ENCODE measurements at places on chromosomes 16 and 17. TPM values are rescaled to one million over a fixed set of nuclear protein-coding genes. Genes with fewer than 3 reads are reported as not detected.

DNA sequence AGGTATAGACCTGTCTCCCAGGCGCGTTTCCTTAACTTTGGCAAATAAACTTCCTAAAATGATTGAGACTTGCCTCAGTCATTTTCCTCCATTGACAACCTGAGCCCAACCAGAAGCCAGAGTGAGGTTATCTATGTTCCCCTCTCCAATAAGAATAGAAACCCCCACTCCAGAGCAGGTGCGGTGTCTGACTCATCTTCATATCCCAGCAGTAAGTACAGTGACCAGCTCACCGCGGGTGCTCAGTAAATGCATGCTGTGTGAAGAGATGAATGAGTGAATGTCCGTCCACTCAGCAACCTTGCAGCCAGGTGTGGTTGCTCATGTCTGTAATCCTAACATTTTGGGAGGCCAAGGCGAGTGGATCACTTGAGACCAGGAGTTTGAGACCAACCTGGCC, 19.5 kb upstream of the CD300E start:
- DNase-seq = no peak

GRCh38 chr17:21252796-21253645, at the start of gene NATD1:
Gene NATD1 (minus strand): TSS chr17:21253410. CDS start chr17:21253264, 146 bp downstream.
- DNase-seq = peak; percentile 73

DNA sequence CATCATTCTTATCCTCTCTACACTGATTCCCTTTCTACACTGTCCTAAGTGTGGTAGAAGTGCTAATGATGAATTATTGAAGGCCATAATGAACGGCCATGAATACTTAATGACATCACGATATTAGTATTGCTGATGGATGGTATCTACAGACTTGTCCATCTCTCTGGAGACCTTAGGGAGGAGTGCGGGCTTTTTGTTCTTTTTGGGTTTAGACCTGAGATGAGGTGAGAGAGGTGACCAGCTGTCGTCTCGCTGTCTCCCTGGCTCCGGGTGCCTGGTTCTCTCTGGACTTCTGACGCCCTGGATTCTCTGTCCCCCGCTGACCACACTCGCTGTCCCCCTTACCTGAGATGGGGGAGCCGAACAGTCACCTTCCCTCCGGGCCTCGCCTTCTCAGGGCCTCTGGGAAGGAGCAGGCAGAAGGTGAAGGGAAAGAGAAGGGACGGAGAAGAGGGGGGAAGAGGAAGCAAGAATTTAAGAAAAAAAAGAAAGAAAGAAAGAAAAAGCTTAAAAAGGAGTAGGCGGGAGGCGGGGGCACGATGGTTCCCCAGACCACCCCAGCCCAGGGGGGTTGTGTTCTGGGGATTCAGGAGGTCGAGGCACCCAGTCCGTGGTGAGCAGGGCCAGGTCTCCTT, 17.1 kb downstream of the SGCA start:
- no peak for DNase-seq

DNA sequence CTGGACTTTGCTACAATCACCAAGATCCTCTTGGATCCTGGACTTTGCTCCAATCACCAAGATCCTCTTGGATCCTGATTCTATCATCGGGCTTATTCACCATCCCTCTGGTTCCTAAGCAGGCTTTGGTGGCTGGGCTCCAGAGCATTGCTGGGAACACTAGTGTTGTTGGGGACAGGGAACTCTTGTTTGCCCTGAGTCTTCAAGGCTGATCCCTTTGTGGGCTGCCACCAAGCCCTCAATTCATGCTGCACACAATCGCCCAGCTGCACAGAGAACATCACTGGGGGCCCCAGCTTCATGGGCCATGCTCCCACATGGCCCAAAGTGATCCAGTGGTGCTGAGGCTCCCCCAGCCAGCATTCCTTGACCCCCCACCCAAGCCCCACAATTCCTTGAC, 88.3 kb downstream of the TMEM132E start:
- DNase-seq = no peak

GRCh38 chr16:80045861-80046260, 445.3 kb upstream of the MAF start:
- DNase-seq = no peak

The KRTAP3-2 gene
- total RNA-seq = not detected

The OR1F1 gene
- not detected for total RNA-seq

DNA sequence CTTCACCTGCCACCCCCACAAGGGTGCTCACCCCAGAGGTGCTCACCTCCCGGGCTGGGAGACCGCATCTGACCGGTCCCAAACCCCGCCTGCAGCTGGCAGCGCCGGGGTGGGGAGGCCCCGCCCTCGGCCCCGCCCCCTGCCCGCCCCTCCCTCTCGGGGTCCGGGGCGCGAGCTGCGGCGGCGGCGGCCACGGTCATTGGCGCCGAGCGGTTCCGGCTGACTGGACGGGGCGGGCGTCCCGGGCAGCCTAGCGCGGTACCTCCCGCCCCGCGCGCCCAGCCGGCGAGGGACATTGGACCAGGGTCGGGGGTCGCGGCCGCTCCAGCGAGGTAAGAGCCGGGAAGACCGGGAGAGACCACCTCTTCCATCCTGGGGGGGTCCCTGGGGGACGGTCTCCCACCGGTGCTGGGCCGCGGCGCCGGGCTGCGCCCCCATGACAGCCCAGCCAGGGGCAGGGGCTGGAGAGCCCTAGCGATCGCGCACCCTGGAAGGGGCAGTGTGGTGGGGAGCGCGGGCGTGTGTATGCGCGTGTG, at the start of gene CACNG5:
Gene CACNG5, plus strand, starts transcription at position 199 of the 536 bp plus-strand sequence. CDS start 42,216 bp downstream, outside the sequence.
- no peak for DNase-seq

The KRTAP1-1 gene
- not detected for total RNA-seq

DNA sequence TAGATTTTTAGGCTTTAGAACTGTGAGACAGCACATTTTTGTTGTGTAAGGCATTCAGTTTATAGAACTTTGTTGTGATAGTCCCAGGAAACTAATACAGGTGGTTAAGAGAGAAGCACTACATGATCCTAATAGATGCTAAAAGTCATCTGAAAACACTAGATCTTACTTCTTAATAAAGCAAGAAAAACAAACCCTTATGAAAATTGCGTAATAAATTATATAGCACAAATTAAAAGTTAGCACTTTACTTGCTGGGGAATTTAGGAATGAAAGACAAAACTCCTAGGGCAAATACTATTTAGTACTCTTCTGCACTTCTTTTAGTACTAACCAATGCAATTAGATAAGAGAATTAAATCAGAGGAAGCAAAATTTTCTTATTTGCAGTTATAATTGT, 163.3 kb upstream of the SHISA6 start:
- no peak for DNase-seq

DNA sequence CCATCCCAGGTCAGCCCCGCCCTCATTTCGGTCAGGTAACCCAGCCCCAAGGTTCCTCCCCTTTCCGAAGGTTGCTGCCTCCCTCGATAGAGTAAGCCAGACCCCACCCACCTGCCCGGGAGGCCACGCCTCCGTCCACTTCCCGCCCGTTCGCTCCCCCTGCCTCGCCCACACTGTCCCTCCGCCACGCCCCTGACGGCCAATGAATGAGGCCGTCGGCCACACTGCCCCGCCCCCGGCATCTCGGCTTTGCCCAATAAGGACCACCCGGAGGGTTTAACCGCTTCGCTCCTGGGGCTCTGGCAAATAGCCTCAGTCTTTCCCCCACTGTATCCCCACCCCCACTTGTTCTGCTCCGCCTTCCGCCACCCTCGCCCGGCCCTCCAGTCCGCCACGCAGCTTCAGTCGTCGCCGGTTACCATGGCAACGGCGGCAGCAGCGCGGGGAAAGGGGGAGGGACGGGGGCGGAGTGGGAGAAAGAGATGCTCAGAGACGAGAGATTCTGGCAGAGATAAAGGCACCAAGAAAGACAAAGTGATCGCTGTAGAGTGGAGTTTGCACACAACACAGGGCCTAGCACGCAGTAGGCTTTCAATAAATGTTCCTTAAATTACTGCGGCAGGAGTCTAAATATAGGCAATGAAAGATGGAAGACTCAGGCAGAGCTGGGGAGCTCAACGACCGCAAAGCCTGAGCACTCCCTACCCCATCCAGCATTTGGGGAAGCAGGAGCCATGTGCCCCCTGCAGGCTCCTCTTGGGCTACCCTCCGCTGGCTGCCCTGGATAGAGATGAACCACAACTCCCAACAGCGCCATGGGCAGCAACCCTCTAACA, 5.1 kb downstream of the DLG4 start:
- DNase-seq = peak; percentile 92

DNA sequence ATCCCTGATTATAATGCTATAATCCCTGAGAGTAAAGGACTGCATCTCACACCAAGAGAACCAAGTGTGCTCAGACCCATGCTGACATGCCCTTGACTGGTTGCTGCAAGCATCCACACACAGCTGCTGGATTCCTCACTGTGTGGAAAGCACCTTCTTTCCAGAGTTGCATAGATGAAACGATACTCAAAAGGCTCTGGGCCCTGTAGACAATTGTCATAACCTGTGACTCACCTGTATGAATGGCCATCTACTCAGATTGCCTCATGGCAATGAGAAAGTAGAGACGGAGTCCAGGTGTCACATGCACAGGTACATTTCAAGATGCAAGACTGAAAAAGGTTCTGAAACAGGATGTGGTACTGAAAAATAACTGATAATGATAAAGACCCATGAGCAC, 58.1 kb downstream of the MPHOSPH6 start:
- DNase-seq = no peak

The CSH2 gene
- total RNA-seq = not detected

GRCh38 chr17:4566785-4567184, 6.4 kb upstream of the GGT6 start:
- no peak for DNase-seq

GRCh38 chr16:13098536-13098935, 197.1 kb downstream of the SHISA9 start:
- no peak for DNase-seq

The DUXB gene
- not detected for total RNA-seq

DNA sequence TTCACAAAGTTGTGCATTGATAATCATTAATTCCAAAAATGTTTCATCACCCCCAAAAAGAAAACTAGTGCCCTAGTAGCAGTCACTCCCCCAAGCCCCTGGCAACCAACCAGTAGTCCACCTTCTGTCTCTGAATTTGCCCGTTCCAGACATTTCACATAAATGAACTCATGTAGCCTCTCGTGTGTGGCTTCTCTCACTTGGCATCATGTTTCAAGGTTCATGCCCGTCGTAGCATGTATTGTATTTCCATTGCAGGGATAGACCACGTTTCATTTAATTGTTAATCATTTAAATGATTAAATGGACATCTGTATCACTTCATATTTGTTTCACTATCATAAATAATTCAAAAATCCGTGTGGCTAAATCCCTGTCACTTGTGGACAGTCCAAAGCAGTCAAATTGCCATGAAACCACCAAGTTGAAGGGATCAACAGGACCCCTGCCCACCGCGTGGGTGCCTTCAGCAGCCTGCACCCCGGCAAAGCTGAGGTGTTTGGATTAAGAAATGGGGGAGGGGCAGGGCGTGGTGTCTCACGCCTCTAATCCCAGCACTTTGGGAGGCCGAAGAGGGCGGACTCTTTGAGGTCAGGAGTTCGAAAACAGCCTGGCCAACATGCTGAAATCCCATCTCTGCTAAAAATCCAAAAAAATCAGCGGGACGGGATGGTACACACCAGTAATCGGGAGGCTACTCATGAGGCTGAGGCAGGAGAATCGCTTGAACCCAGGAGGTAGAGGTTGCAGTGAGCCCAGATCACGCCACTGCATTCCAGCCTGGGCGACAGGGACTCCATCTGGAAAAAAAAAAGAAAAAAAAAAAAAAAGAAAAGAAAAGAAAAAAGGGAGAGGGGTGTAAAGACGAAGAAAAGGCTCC, 8.7 kb upstream of the FLYWCH2 start:
- no peak for DNase-seq

- no peak for DNase-seq
These were observed 276.8 kb downstream of the SEC14L1 start for GRCh38 chr17:77417575-77417974.

- no peak for DNase-seq
These were observed 97.0 kb downstream of the WWOX start for GRCh38 chr16:78196502-78196901.

The SCRN2 gene
- total RNA-seq = 34.5 TPM

The MYLK3 gene
- total RNA-seq = 0.03 TPM

GRCh38 chr16:73214825-73215677, 167.1 kb upstream of the ZFHX3 start:
- no peak for DNase-seq

GRCh38 chr16:7376227-7376626, 43.6 kb downstream of the RBFOX1 start:
- DNase-seq = no peak

DNA sequence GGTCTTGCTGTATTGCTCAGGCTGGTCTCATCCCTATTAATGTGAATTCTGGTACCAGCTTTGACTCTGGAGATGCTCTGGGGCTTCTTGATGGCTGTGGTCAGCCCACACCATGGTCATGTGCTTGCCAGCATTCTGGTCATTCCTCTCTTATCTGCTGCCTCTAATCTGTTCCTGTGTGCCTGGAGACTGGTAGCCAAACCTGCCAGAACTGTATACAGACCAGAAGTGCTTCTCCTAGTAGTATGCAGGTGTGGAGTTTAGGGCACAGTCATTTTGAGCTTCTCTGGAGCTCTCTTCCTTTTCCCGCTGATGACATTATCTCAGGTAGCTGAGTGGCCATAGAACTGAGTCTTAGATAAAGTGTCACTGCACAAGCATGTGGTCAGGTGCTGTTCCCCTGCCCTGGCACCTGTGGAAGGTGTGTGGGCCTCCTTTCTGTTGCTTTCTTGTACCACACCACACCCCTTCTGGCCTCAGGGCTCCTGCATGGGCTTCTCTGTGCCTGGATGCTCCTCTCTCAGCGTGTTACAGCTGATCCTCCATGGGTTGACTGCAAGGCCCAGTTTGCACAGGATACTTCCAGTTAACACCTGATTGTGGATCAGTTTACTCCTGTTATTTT, 162.7 kb downstream of the SPECC1 start:
- DNase-seq = no peak

DNA sequence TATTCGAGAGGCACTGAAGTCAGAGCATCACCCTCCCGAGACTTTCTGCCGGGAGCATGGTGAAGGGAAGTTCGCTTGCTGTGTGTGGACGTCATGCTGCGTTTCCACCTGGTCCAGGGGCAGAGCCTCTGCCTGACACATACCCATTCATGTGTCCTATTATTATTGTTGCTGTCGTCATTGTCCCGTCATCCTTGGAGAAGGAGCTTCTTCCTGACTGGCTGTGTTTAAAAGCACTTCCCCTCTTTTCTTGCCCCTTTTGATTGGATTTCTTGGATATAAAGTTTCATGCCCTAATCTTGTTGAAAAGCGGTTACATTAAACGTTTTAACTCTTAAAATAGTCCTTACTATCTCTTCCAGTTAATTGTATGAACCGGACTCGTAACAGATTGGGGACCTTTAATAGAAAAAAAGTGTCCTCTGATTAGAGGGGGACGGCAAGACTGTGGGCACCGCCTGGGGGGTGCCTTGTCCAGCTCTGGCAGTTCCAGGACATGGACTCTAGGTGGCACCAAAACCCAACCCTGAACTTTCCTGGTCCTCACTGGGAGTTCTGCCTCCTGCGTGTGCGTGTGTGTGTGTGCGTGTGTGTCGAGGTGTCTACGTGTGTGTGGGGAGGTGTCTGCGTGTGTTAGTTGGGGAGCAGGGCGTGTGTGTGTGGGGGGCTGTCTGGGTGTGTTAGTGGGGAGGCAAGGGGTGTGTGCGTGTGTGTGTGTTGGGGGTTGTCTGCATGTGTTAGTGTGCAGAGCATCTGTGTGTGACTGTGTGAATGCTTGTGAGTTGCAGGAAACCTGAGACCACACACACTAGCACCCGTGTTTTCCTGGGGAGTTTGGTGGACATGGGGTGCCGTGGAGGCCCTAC, 133.3 kb upstream of the CIBAR2 start:
- DNase-seq = peak; percentile 43
